SHP77 (cell line): ENCODE measurements at places on chromosomes 13 and 19.

GRCh38 chr19:6750062-6750461, 10.6 kb downstream of the TRIP10 start:
- no peak for DNase-seq

- no peak for DNase-seq
Observed at GRCh38 chr19:17942582-17943273, 9.9 kb downstream of the CCDC124 start.

- no peak for DNase-seq
Observed at GRCh38 chr13:60095300-60095699, 68.4 kb downstream of the DIAPH3 start.

- DNase-seq, result peak; percentile 96
Observed at GRCh38 chr13:84446972-84447639, 564.8 kb upstream of the SLITRK1 start.

GRCh38 chr13:103282571-103283450, 216.6 kb upstream of the SLC10A2 start:
- no peak for DNase-seq

DNA sequence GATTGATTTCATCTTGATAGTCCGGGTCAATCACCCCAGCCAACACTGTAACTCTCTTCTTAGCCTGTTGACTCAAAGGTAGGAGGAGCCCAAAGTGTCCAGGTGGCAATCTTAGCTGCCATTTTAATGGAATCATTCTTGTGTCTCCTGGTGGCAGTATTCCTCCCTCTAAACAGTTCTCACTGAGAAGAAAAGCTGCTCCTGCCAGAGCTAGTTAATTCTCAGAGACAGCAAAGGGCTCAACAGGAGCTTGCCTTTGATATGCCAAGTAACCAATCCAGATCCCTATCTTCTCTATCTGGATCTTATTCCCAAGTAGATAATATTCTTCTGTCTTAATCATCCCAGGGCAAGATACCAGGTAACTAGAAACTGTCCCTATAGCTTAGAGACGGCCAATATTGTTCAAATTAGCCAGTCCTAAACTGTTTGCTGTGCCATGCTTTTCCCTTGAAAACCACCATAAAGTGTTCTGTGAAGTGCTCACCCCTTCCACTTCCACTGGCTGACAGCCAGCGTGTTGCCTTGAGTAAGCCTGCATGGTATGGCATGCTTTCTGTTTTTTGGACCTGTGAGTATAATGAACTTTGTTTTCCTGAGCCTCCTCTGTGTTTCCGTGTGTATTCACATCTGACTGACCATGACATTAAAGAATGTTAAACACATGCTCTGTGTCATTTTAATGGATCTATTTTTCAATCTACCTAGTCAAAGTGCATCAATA, 463.7 kb upstream of the SLITRK5 start:
- no peak for DNase-seq

DNA sequence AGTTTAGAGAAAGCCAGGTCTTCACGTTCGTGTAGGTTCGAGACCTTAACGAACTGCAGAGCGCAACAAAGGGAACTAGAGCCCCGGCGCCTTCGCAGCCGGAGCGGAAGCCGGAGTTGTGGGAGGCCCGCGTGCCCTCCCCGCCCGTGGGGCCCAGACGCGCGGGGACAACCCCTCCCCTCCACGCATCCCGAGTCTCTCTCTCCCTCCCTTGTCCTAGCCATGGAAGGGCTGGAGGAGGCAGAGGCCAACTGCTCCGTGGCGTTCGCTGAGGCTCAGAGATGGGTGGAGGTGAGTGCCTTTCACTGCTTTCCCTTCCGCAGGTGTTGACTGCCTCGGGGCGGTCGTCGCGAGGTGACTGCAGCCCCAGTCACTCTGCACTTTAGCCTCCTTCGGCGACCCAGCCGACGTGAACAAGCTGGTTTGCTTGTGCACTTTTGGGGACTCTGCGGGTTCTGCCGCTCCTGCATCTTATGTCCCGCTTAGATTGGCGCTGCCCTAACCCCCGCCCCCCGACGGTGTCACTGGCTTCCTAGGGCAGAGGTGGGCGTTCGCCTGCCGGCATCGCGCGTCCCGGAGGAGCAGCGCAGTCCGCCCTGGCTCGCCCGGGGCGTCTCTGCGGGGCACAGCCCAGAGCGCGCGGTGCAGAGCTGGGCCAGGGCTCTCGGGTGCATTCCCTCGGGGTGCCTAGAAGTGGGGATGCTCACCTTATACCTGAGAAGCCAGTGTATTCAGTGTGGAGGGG, 478 bp downstream of the LMO7 start:
- DNase-seq, result no peak

DNA sequence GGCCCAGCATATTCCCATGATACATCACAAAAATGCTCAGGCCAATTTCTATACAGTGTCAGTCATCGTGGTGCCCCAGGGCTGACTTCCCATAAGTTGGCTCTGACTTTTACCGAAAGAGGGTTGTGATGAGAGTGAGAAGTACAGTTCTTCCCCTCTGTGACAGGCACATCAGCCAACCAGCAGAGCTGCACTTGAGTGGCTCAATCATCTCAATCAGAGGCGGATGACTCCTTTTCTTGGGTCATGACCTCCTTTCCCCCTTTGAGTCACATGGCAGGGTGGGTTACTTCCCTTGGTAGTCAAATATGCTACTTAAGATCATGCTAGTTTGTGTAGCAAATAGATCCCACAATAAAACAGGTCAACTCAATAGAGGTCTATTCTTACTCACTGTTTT, 6.9 kb upstream of the AMER2 start:
- DNase-seq, result no peak

- peak; percentile 79 for DNase-seq
Observed at GRCh38 chr19:47226426-47227351, 4.3 kb downstream of the BBC3 start.

DNA sequence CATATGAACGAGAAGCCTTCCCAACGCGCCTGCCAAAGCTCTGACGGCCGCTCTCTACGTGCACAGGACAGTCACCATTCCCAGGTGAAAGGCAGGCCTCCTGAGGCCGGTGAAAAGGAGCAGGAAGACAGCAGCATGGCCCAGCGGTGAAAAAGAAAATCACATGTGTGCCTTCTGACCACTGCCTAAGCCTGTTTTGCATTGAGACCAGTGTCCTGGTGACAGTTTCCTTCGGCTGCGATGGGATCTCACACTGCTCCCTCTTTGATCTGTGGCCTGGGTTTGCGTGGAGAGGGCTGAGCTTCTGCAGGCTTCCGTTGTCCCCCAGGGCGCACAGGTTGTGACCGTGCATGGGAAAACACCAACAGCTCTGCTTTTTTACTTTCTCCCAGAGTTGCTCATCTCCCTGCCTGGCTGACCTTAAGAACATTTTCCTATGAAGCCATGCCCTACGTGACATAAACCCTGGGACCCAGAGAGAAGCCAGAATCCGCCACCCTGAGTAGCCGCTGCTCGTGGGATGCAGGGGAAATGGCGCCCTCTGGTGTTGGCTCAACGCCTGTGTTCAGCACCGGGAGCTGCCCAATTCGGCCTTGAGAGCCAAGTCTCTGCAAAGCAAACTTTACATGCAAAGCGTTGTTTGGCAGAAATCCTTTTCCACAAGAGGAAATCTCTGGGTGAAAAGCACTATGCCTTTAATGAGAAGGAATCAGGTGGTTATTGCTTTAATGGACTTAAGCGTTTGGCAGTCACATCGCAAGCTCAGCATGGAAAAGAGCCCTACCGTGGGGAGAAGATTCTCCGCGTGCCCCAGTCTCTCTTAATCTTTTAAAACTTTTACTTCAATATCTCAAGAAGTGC, 112.2 kb upstream of the GPR12 start:
- peak; percentile 63 for DNase-seq

DNA sequence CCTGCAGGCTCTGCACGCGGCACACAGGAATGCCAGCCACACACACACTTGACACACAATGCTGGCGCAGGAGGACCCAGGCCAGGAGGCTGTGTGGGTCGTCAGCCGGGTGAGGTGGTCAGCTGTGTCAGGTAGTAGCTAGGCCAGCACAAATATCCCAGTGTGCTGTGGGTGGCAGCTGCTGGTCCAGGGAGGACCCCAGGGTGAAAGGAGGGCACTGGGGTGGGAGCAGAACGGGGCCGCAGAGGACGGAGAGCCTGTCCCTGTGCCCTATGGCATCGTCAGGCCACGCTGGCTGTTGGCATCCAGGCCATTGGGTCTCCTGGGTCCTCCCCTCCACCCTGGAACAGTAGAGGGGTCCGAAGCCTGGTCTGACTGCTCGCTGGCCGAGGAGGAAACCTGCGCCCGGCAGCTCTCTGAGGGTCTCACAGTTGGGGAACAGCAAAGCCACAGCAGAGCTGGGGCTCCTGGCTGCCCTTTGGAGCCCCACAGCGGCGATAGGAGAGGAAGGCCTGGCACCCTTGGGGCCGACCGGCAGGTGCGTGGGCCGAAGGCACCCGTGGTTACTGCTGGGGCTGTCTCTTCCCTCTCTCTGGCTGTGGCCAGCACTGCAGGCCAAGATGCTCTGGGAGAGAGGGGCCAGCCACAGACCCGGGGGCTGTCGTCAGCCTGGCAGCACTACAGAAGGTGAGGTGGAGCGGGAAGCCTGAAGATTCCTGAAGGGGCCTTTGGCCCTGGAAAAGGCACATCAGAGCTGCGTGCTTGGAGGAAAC, 27.3 kb downstream of the C13orf46 start:
- DNase-seq, result no peak

DNA sequence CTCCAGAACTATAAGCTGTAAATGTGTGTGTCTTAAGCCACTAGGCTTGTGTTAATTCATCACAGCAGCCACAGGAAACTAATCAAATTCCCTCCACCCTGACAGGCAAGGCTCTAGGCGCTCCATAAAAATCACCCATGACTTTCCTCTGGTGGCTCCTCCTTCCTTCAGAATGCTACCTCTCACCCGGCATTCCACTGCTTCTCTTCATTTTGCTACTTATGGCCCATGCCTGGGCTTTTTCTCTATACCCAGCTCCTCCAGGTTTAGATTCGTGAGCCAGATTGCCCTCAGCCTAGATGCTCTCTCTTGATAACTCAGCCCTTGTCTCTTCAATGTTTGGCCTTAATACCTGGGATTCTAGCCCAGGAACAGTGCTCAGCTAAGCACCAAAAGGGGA, 36.4 kb upstream of the MBNL2 start:
- no peak for DNase-seq

GRCh38 chr13:93466502-93467036, 240.0 kb downstream of the GPC6 start:
- DNase-seq, result no peak

DNA sequence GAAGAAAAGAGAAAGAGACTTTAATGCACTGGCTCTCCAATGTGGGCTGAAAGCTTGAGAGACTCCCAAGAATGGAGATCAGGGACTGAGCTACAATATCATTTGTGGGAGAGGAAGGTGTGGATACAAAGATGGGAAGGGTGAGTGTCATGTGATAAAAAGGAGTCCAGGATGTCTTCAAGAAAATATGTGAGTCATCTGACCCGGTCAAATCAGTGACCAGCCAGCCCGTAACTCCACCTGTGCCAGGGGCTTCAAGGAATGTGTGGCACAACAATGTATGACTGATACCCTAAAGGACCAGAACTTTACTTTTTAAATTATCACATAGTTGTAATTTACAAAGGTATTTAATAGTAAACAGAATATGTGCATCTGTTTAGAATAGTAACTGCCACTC, 97.2 kb downstream of the DOCK9 start:
- DNase-seq, result no peak

DNA sequence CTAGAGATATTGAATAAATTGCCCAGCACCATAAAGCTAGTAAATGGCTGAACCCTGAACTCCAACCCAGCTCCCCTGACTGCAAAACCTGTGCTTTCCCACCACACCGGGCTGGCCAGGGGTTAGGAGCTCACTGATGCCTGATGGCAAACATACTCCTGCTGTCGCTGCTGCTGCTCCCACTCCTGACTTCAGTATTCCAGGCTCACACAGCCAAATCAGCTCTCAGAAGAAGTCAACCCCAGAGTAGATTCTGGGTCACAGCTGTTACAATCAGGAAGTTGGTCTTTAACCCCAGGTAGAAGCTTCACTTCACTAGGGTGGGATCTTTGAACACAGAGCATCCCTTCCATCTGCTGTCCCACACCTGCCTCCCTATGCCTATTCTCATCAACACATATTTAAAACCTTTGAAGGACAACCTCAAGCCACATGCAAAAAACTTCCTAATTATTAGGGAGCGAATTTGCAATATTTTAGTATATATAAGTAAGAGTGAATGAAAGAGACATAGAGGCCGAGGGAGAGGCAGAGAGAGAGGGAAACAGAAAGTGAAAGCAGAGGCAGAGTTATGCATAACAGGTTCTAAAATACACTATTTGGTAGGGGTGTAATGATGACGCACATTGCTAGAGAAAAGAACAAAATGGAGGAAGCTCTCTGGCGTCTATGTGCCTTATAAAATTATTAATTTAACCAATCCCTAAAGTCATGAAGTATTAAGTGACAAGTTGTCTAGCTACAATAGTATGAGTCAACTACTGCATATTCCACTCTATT, 99.4 kb upstream of the SERP2 start:
- DNase-seq, result peak; percentile 11

DNA sequence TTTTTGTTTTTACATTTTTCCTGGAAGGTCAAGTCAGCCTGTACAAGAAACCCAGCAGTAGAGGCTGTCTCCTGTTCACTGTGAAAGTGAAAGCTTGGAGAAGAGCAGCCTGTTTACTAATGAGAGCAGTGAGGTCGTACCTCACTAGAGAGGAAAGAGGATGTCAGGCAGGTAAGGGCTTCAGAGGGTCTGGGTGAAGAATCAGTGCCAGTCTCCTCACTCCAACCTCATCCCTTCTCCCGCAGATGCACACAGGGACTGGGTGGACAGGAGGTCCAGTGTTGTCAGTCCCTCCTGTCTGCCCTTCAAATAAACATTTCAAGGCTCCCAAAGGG, 462.5 kb downstream of the KLF5 start:
- DNase-seq, result no peak

DNA sequence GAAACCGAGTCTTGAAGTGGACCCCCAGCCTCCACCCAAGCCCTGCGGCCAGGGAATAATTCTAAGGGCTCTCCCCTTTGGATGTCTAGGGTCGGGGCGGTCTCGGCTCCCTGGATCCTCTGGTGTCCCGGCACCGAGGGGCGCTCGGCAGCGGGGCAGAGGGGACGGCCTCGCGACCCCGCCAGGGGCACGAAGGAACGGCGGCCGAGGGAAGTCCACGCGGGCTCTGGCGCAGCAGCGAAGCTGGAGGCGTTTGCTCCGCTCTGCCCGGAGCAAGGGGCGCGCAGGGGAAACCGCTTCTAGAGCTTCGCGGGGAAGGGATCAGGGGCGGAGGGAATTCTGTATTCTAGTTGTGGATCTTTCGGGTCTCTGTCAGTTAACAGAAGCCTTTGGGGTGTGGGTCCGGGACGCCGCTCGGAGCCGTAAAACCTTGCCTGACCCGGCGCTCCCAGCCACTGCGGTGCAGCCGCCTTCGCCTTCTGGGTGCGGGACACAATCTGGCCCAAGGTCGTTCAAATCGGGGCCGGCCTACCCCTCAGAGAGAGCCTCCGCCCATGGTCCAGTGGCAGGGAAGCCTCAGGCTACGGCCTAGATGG, 118.2 kb downstream of the KCNRG start:
- DNase-seq, result no peak

GRCh38 chr13:99941911-99942310, 29.7 kb downstream of the ZIC5 start:
- no peak for DNase-seq

DNA sequence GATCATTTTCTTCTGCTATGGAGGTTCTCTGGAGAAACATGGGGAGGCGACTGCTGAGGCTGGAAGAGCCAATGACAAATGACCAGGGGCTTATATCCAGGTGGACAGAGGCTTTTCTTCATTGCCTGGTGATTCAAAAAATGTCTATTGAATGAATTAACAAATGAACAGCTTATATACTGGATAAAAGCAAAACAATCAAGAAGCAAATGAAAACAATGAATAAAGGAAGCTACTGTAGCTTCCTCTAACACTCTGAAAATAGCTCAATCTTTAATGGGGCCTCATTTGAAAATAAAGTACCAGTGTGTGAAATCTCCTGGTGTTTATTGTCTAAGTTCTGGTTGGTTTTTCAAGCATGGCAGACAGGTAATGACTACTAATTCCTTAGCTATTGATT, 167.5 kb upstream of the TMTC4 start:
- no peak for DNase-seq
